ENCODE measurements at places on chromosomes 2 and 18. TPM values are rescaled to one million over a fixed set of nuclear protein-coding genes. Genes with fewer than 3 reads are reported as not detected.

- DNase-seq: no peak
Observed at GRCh38 chr2:9211496-9211895, 4.9 kb downstream of the ASAP2 start.

Gene STAT1
- 104 TPM for polyA plus RNA-seq

Gene SFT2D3
- 4.5 TPM for polyA plus RNA-seq

Gene CHRND
- not detected for polyA plus RNA-seq

Gene ZNF514
- polyA plus RNA-seq: 12.8 TPM

GRCh38 chr18:40577239-40577980 is 1377.6 kb upstream of the PIK3C3 start:
- no peak for DNase-seq

- DNase-seq: no peak
Observed at GRCh38 chr2:141994066-141994465, 136.8 kb downstream of the LRP1B start.

Gene GRB14
- 18.5 TPM for polyA plus RNA-seq

Gene FAM161A
- 12.3 TPM for polyA plus RNA-seq

DNA sequence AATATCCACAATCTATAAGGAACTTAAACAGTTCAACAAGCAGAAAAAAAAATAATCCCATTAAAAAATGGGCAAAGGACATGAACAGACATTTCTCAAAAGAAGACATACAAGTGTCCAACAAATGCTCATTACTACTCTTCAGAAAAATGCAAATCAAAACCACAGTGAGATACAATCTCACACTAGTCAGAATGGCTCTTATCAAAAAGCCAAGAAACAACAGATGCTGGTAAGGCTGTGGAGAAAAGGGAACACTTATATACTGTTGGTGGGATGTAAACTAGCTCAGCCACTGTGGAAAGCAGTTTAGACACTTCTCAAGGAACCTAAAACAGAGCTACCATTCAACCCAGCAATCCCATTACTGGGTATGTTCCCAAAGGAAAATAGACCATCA is 7.2 kb upstream of the CRYGB start:
- no peak for DNase-seq

DNA sequence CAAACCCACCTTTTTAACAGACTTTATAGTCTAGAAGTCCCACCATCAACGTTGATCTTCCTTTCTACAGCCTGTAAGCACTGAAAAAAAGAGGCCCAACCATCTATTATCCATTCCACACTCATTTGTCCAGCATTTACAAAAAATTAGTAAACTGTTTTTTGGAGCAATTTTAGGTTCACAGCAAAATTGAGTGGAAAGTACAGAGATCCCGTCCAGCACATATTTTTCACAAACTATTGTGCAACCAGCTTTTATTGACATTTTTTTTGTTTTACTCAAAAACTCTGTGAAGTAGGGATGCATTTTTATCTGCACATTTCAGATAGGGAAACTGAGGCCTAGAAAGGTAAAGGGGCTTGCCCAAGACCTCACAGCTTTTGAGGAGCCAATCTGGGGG is 68.6 kb downstream of the TNP1 start:
- DNase-seq: no peak

GRCh38 chr2:150809103-150809502 is 321.6 kb upstream of the RND3 start:
- DNase-seq: no peak

DNA sequence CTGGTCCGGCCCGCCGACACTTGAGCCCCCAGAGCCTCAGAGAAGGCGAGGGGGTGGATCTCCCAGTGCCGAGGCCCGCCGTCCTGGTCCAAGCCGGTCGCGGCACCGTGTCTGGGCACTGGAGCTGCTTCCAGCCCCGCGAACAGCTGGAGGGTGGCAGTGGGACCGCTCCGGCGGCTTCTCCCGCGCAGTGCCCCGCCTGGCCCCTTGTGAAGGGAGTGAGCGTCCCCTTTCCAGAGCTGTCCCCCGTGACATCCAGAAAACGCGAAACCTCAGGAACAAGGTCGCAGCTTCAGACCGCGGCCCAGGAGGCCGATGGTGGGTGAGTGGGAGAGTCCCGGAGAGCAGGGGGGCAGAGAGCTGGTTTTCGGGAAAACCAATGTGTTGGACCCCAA is 579 bp upstream of the EMX1 start:
- DNase-seq: no peak

DNA sequence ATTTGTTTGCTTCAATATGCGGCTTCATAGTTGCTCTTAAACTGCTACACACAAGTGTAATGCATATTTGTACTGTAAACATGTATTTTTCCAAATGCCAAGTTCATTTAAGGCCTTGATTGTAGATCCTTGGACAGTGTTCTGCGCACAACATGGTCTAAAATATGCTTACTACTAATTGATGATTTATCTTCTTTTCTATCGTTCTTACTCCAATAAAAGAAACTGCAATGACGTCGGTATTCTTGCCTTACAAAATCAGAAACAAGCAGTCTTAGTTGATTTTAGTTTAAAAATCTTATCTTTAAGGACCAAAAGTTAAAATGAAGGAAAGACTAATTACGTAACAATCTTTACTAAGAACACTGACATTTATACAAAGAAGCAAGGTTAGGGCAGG is 224.3 kb upstream of the SMAD7 start:
- no peak for DNase-seq

- DNase-seq: no peak
Observed at GRCh38 chr2:84823229-84823628, 57.7 kb downstream of the TRABD2A start.

Gene DYNAP
- not detected for polyA plus RNA-seq

DNA sequence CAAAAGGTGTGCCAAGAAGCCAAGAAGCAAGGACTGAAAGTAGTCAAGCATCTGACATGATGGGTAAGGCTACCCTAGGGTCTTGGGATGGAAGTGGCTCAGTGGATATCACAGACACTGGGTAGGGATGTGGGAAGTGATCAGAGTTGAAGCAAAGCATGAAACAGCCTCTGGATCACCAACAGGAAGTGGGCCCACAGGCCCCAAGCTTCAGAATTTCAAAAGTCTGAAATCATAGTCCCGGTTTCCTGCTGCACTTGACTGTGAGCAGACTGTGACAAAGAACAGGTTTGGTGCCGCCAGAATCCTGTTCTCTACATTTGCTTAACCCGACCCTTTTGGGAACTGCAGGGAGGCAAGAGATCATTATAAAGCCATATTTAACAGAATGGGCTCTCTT is 57.4 kb downstream of the SP100 start:
- no peak for DNase-seq

- DNase-seq: no peak
Observed at GRCh38 chr2:104332731-104333130, 521.2 kb upstream of the POU3F3 start.

GRCh38 chr2:19536136-19536535 is 177.7 kb upstream of the OSR1 start:
- no peak for DNase-seq

GRCh38 chr18:29726646-29727045 is 1315.9 kb downstream of the DSC3 start:
- DNase-seq: no peak

Data from A549 (cell line).